ENCODE measurements at places on chromosomes 7 and 10.

GRCh38 chr7:87226495-87226894, 7.0 kb upstream of the TMEM243 start:
- DNase-seq = no peak

- no peak for DNase-seq
These were observed 88.7 kb upstream of the MYL10 start for GRCh38 chr7:101717628-101718357.

DNA sequence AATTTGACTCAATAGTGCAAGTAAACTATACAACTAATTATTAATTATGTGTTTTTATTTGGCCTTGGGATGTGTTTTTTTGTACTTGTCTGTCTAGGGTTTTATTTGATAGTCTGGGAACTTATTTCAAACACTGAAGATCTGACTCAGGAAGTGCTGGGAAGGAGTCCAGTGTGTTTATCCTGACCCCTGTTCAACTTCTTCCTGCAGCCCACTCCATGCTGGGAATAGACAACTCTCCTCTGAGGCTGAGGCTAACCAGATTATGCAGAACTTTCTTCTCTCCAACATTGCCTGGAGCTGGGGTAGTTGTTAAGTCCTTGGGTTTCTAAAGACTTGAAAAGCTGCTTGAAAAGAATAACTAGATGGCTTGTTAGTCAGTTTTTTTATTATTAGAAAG, 6.9 kb downstream of the CISD1 start:
- no peak for DNase-seq

- no peak for DNase-seq
These were observed 248.0 kb upstream of the TCERG1L start for GRCh38 chr10:131559450-131559911.

DNA sequence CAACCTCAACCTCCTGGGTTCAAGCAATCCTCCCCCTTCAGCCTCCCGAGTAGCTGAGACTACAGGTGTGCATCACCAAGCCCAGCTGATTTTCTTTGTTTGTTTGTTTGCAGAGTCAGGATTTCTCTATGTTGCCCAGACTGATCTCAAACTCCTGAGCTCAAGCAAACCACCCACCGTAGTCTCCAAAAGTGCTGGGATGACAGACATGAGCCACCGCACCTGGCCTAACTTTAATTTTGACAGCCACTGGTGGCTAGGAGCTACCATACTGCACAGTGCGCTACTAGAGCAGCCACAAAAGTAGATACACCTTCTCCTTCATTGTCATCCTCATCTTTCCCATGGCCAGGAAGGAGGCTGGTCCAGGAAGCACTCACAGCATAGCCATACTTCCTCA, 31.2 kb upstream of the GATA3 start:
- no peak for DNase-seq

DNA sequence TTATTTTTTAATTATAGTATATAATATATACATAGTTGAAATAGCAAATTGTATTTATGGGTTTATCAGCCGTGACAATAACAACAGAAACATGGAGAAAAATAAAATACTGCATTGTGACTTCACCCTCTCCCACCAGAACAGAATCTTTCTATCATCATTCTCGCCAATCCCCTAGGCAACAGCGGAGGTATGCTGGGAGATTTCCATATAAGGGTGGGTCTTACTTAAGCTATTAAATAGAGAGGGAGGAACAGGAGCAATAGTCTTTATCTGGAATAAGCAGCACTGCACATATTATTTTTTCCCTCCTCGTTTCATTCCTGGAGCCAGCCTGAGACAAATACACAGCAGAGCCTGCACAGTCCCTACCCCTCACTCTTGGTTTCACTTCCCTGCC, 1214.9 kb downstream of the XPNPEP1 start:
- DNase-seq = no peak

GRCh38 chr10:48799341-48800006, 114.8 kb downstream of the WDFY4 start:
- no peak for DNase-seq

DNA sequence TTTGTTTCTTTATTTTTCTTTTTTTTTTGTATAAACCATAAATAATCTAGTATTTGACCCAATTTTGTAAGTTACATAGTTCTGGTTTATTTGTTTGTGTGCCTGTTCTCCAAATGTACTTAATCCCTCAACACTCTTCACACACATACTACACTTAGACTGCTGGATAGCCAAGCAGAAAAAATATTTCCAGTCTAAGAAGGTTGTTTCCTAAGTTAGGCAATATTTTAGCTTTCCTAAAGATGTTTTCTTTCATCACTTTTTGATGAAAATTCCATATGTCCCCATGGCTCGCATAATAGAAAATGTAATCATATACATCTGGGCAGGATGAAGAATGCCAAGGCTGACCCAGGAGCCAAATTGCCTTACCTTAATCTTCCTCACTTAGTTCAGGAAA, 105.3 kb downstream of the PPP1R3A start:
- DNase-seq = no peak

- no peak for DNase-seq
These were observed 282.8 kb downstream of the SNX10 start for GRCh38 chr7:26574476-26574875.

DNA sequence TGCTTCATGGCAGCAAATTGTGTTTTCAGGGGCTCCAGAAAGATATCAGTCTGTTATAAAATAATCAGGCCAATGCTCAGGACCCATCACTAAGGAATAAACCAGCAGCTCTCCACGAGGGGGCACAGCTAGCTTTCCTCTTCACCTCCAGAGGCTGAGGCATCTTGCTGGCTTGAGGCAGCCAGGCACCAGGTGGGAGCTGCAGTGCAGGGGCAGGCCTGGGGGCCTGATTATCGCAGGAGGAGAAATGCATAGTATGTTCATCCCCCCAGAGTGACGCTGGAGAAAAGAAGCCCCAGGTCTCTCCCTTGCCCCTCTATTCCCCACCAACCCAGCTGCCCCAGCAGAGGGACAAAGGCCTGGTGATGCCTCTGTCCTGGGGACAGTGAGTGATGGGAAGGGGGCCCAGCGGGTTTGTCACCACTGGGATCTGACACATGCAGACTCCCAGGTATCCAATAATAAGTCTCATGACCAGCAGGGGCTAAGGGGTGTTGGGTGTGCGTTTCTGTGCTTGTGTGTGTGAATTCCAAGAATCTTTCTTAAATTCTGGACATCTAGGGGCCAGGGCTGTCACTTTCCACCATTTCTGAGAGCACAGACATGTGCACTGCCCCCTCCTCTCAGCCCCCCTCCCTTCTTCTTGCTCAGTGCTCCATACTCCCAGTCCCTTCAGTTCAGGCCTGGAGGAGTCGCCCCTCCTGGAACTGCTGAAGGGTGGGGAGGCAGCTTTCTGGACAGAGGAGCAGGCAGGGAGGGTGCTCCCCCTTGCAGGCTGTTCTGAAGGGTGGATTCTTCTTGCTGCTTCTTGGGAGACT, 128.1 kb upstream of the FAM20C start:
- peak; percentile 66 for DNase-seq

- DNase-seq = no peak
These were observed 3.3 kb upstream of the CUEDC2 start for GRCh38 chr10:102435529-102436233.

GRCh38 chr10:87598700-87599099, 61.0 kb upstream of the PAPSS2 start:
- DNase-seq = no peak

DNA sequence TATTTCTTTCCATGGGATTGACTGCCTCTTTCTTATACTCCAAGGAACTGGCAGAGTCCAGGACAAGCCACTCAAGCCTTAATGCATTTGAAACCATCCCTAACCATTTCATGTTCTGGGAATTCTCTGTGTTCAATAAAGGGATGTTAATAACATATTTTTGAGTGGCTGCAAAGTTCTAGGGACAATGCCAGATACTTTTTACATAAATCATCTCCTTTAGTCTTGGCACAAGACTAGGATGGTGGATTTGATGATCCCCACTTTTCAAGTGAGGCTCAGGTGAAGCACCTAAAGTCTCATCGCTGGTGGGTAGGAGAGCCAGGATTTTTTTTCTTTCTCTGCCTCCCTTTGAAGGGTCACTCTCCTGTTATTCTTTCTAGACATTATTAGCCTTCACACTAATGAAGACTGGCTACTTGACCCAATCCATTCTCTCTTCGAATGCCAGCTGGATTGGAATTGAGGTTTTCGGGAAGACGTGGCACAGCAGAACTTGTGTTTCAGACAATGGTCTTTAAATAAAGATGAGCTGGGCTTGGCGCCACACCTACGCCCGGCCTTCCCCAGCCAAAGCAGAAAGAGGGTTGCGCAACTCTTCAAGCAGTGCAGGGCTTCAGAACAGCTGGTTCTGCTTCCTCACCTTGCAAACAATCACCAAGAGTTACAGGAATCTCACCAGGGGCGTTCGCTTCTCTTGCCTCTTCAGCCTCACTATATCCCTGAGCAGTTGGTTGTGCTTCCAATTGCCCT, 73.8 kb upstream of the BMPER start:
- no peak for DNase-seq

DNA sequence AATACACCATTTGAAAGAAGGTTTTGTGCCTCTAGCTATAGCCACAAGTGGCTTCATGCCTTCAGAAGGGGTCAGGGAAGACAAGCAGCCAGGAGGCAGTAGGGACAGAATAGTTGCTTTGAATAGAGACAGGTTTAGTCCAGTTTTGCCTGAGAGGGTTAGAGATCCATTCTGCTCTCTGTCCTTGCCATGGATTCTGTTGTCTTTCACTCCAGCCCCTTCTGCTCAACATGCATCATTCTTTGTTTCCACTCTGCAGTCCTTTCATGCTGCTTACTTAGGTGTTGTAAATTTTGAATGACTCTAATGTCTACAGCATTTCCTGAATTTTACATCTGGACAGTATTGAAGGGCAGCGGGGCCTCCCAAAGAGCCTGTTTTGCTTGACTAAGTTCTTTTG, 60.3 kb downstream of the CNTNAP2 start:
- peak; percentile 43 for DNase-seq

- no peak for DNase-seq
These were observed 37.0 kb upstream of the LRRC17 start for GRCh38 chr7:102875700-102876295.

- no peak for DNase-seq
These were observed 580.1 kb downstream of the GRID1 start for GRCh38 chr10:85786401-85786899.

DNA sequence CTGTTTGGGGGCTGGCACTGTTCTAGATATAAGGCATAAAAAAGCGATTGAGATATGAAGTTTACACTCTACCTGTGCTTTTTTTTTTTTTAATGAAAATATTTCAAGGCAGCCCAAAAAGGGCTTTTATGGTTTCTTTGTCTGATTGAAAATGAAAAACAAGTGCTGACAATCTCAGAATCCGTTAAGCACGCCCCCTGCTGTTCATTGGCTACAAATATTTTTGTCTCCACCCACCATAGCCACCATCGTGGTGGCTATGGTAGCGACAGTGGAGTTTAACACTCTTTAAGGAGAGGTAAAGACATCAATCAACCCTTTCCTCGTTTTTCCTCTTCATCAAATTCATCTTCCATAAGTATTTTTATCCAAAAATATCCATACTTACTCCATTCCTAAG, 94.2 kb downstream of the CD36 start:
- no peak for DNase-seq

GRCh38 chr10:85655411-85655810, 711.2 kb downstream of the GRID1 start:
- DNase-seq = peak; percentile 35

GRCh38 chr10:28714401-28715053, 37.2 kb downstream of the BAMBI start:
- DNase-seq = no peak

GRCh38 chr10:125606414-125607010, 76.5 kb downstream of the TEX36 start:
- DNase-seq = no peak

- DNase-seq = no peak
These were observed 196.6 kb downstream of the TRIL start for GRCh38 chr7:28761505-28761904.

DNA sequence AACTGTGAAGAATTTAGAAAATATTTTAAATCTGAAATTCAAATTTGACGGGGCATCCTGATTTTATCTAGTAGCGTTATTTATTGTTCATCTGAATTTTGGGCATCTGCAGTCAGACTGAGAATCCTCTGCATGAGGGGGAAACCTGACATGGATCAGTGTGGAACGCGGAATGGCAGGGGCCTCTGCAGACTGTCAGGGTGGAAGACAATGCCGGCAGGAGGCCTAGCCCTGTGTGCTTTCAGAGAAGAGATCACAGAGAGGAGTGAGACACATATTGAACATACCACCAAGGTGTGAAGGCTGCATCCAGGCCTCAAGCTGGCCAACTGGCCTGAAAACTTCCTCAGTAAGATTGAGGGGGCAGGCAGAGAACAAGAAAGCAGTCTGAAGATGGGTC, 921.1 kb upstream of the GHITM start:
- DNase-seq = no peak

GRCh38 chr10:28837613-28838390, 160.5 kb downstream of the BAMBI start:
- no peak for DNase-seq

GRCh38 chr10:69504576-69505250, 53.4 kb downstream of the TSPAN15 start:
- DNase-seq = no peak

GRCh38 chr7:151720280-151720679, 156.6 kb downstream of the PRKAG2 start:
- no peak for DNase-seq

- no peak for DNase-seq
These were observed 2.6 kb downstream of the ZNF655 start for GRCh38 chr7:99560834-99561736.

- no peak for DNase-seq
These were observed 103.7 kb downstream of the ZNF92 start for GRCh38 chr7:65477326-65477725.

- DNase-seq = peak; percentile 1
These were observed 310.5 kb upstream of the HGF start for GRCh38 chr7:82080254-82080927.

DNA sequence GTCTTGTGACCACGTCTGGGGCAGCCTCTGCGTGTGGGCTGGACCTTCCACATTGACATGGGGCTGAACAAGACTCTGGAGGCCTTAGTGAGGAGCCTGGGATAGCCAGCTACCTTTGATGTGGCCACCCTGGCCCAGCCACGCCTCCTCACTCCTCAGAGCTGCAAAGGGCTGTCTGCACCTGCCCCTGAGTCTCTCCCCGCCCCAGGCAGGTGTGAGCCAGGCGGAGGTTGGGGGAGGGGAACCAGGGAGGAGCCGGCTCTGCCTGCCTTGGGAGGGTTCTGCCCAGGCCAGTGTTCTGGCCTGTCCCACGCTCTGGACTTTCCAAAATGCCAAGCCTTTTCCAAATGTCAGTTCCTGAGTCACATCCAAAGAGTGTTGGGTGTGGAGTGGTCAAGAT, 72.2 kb downstream of the GTF2IRD1 start:
- DNase-seq = no peak

DNA sequence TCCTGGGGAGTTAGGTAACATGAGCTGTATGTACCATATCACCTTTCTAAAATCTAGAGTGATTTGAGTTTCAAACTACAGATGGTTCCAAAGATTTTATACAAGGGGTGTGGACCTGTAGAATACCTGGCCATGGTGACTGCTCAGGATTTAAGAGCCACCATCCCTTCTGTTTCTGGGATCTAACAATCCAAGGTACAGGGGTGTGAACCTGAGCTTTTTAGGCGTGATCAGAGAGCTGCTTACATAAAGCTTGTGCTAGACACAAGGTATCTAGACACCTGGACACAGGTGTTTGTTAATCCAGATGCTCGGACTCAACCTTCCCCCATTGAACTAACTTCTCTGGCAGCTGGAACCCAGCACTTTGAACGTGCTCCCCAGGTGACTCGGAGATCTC, 516.4 kb downstream of the RPS24 start:
- DNase-seq = no peak

GRCh38 chr10:102729029-102730026, 14.4 kb upstream of the WBP1L start:
- peak; percentile 71 for DNase-seq

GRCh38 chr10:124105594-124105993, 12.2 kb upstream of the CHST15 start:
- no peak for DNase-seq

All from renal pelvis (tissue), 12 donors.